ENCODE measurements at places on chromosomes 13 and 19.

DNA sequence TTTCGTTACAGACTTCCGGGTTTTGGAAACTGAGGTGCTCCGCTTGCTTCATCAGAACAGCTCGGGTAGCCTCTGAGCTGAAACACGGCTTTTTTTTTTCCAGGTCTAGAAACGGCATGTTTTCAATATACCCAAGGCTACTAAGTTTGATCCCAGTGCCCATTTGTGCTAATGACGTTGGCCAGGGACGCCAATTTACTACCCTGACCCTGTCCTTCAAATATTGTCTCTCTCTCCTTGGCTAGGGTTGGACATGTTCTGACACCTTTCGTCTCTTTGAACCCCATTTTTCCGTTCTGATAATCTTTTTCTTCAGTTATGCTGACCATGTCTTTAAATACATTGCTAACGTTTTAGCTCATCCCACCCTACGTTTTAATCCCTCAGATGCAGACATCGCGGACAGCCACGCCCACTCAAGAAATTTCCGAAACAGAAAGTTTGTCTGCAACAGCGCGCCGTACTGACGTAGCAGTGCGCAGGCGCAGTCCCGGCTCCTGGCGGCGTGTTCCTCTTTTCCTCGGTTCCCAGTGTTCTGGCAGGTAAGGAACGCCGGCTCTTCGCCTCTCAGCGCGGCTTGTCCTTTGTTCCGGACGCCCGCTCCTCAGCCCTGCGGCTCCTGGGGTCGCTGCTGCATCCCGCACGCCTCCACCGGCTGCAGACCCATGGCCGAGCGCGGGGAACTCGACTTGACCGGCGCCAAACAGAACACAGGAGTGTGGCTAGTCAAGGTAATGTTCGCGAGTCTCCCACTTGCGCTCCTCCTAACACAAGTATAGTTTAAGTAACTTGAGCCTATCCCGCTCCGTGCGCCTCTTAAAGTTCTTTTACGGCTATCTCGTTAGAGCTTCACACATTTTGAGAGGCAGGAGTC lies at the start of gene GTF2F2:
GTF2F2 (plus strand) TSS at position 520 of the 874 bp plus-strand sequence; CDS start at position 666, 146 bp downstream.
- peak; percentile 86 for DNase-seq

- DNase-seq, result no peak
Observed at GRCh38 chr13:71754407-71754974, 112.5 kb downstream of the DACH1 start.

- no peak for DNase-seq
Observed at GRCh38 chr13:44969551-44970484, 19.5 kb downstream of the NUFIP1 start.

DNA sequence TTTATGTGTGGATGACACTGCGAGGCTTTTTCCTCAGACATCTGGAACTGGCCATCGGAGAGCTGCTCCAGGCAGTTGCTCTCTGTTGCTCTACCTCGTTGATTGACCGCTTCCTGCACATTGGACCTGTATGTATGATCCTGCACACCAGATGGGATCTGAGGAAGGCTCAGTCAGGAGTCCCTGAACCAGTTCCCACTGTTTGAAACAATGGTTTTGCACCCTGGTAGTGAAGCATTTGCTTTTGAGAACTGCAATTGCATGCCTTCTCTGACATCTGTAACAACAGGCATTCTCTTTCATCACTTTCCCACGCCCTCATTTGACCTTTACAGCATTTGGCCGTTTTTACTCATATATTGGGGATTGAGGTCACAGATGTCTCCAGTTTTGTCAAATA lies 61.1 kb upstream of the NPAS1 start:
- no peak for DNase-seq

- no peak for DNase-seq
Observed at GRCh38 chr13:31043957-31044356, 111.5 kb downstream of the TEX26 start.
